Activated T-cell treated with anti-CD3 and anti-CD28 coated beads for 48 hours (primary cell): ENCODE measurements at places on chromosomes 1 and 21.

DNA sequence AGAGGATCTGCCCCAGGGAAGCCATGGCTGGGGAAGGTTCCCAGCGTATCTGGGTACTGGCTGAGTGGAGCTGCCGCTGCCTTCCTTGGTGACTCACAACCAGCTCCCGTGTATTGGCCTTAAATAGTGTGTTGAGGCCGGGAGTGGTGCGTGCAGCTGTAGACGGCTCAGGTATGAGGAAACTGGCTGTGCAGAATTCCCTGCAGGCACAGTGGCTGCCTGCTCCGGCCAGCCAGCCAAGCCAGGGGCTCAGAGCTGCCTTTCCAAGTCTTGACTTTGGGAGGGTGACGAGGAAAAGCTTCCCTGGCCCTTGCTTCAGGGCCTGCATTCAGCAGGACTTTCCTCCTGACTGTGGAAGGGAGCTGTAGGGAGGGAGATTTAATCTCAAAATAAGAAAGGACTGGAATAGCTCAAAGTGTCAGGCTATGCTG, at the start of gene VTCN1:
Gene VTCN1 (minus strand): TSS at position 97 of the 431 bp plus-strand sequence. CDS start 72 bp downstream, at position 25.
- DNase-seq = no peak

DNA sequence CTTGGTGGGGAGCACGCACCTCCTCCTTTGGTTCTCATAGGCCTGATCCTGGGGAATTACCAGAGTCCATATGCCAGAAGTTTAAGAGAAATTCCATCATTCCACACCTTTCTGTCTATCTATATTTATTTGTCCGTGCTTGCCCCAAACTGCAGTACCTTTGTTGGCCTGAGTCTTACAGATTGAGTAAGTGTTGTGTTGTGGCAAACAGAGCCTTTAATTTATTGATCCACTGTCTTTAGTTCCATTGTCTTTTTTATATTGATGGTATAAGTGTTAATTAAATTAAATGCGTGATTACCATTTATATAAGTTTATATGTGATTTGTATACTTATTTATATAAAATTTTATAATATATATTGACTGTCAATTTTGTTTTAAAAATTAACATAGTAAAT, 4.9 kb downstream of the SH3BGR start:
- no peak for DNase-seq

DNA sequence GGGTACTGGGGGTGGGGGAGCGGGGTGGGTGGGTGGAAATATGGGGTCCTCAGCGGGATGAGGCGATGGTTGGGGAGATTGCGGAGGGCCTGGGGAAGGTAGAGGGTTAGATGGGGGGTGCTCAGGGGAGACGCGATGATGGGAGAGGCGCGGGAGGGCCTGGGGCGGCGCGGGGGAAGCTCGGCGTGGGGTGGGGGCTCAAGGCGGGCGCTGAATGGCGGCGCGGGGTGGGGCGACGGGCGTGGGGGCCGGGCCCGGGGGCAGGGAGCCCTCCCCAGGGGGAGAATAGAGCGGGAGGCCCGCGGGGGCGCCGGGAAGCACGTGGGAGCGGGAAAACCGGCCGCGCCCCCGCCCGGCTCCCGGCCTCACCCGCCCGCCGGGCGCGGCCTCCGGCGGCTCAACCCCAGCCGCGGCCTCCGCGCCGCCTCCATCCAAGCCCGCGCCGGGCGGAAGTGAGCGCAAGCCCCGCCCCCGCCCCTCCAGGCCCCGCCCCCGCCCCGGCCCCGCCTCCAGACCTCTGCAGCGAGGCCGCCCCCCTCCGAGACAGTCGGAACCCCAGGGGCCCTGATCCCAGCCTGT, at the start of gene FAAP20:
Gene FAAP20 (minus strand): TSS at position 454 of the 579 bp plus-strand sequence. CDS start 23 bp downstream, at position 431.
- DNase-seq = peak; percentile 75

DNA sequence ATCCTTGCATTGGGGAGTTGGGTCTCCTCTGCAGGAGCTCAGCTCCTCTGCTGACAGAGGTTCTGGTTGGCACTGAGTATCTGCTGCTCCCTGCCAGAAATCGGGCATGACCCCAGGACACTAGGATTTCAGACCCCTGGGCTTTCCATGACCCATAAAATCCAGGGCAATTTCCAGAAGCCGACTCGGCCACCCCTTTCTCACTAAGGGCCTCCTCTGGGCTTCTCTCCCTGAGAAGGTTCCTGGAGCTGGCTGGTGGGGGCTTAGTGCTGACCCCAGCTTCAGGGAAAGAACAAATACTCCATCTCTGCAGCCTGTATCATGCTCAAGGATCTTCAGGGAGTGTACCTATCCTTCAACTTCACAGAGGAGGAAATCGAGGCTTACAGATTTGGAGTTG, 603.4 kb downstream of the PTPRU start:
- DNase-seq = no peak

- DNase-seq = no peak
These were observed 160.4 kb upstream of the AJAP1 start for GRCh38 chr1:4494027-4494426.

- no peak for DNase-seq
These were observed 21.5 kb upstream of the SPATC1L start for GRCh38 chr21:46205766-46206162.

DNA sequence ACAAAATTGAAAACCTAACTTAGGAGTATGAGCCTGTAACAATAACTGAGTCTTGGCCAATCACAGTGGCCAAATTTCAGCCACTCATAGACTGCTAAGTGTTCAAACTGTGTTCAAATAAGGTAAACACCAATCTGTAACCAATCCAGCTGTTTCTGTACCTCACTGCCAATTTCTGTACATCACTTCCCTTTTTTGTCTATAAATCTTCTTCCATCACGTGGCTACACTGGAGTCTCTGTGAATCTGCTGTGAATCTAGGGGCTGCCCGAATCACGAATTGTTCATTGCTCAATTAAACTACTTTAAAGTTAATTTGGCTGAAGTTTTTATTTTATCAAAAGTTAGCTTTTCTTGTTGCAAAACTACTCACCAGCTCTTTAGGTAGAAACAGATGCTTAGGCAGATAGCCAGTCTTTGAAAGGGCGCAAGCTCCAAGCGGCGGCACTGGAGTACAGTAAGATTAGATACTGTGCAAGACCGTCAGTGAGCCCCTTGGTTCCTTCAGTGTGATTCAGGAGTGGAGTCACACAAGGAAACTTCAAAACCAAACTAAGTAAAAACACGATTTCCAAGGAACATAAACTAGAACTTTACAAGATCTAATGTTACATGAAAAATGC, 43.2 kb upstream of the ADGRL2 start:
- DNase-seq = no peak

DNA sequence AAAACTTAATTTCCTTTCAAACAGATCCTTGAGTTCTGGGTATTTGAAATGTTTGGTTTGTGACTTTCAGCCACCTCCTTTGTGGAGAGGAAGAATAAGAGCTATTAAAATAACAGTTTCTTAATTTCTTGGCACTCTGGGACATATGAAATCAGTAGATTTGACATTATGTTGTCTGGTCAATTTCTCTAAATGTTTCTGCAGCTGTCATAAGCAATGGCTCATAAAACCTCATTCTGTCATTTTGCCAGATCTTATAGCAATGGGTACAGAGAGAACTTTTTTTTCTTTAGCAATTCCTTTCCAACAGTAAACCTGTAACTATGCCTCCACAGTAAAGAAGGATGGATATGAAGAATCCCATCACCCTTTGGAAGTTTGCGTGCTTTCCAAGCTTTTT, 52.6 kb downstream of the LAMC1 start:
- no peak for DNase-seq

- no peak for DNase-seq
These were observed 669.4 kb downstream of the SMYD3 start for GRCh38 chr1:245837718-245838117.

DNA sequence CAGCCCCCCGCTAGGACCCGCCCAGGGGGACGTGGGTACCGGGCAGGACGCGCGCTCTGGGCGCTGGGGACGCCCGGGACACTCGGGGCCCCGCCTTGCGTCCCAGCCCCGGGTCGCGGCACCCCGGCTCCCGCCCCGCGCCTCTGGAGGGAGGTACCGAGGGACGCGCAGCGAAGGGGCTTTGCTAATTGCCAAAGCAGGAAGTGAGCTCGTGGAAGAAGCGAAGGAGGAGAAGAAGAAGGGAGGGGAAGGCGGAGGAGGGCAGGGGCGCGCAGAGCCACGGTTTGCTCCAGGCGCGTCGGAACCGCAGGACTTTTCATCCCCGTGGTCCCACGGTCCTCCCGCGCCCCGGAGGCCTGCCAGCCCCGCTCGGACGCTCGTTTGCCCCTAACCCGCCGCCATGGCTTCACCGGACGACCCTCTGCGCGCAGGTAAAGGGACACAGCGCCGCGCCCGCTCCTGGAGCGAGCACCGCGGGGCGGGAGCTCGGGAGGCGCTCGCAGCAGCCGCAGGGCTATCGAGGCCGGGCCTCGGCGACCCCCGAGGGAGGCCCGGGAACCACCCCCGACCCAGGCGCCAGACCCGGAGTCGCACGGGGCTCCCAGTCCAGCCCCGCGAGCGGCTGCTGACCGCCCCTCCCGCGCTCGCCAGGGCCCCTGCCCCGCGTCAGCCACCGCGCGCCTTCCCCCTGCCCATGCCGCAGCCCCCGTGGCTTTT, 1.3 kb downstream of the EDARADD start:
- DNase-seq = peak; percentile 47

DNA sequence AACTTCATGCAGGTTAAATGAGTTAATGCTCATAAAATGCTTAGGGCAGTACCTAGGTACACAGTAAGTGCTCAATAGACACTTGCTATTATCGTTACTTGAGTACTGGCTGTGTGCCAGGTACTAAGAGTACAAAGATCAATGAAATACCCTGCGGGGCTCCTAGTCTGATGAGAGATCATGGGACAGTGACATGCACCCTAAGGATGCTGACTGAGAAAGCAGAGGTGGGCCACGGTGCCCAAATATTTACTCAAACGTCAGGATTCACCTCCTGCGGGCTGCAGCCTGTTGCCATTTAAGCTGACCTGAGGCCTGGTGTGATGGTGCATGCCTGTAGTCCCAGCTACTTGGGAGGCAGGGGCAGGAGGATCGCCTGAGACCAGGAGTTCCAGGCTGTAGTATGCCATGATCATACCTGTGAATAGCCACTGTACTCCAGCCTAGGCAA, 19.8 kb upstream of the LUZP1 start:
- no peak for DNase-seq

GRCh38 chr1:103267266-103267665, 158.9 kb upstream of the COL11A1 start:
- DNase-seq = no peak

GRCh38 chr1:8115769-8116167, 89.7 kb upstream of the ERRFI1 start:
- no peak for DNase-seq

DNA sequence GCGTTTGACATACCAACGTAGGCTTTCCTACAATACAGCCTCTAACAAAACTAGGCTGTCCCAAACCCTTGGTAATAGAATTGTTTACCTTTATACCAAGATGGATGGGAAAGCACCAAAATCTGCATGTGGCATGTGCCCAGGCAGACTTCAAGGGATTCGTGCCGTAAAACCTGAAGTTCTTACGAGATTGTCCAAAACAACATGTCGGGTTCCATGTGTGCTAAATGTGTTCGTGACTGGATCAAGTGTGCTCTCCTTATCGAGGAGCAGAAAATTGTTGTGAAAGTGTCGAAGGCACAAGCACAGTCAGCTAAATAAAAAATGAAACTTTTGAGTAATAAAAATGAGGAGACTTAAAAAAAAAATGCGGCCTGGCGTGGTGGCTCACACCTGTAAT, 5.1 kb downstream of the RPS27 start:
- no peak for DNase-seq

DNA sequence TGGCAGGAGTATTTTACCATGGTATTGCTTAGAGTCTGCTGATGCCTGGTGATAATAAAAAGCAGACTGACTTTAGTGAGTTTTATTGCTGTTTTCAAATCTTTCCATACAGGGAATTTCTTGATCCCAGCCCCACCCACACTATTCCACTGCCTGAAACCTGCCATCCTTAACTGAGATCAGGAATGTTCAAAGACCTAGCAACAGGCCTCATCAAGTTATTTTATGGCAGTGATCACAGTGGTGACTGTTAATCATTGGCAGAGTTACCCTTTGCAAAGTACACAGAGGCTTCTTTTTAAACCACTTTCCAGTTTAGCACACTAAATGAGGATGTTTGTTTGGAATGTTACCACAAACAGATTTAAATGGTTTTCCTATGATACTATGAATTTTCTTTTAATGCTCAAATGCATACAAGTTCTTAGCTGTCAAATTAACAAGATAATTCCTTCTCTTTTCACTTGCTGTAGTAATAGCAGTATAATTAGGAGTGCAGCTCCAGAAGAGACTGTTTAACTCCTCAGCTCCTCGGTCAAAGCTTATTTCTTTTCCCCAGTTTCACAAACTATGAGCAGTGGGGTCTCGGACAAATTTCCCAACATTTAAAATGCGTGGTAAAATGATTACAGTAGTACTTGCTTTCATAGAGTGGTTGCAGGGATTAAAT, 69.9 kb upstream of the USP25 start:
- DNase-seq = no peak

DNA sequence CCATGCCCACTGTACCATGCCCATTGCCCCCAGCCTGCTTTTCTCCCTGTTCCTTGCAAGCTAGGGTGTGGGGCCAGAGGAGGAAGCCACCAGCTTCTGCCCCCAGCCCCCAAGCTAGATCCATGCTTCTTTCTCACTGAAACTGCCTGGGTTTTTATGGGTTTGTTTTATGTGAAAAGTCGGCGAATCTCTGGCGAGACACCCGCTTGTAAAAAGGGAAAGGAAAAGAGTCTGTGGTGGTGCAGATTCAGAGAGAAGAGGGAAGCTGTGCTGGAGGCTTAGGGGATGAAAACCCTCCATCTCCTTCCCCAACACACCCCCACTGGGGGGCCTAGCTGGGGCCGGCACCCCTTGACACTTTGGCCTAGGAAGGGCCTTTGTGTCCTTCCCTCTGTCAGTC, 26.2 kb downstream of the GRHL3 start:
- no peak for DNase-seq

DNA sequence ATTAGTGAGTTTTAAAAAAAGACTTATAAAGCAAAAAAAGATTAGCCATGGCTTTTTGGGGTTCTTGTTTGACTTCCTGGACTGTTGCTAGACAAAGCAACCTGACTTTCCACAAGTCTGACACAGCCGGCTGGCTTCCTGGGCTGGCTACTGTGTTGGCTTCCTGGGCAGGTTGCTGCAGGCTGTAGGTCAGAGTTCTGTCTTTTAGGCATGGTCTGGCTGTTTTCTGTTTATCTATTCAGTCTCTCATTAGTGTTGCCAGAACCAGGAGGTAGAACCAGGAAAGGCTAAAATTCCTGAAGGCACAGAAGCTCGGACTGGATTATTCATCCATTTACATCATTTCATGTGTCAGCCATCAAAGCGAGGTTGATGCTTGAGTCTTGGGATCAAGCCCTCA, 88.6 kb upstream of the SLC35F3 start:
- no peak for DNase-seq

DNA sequence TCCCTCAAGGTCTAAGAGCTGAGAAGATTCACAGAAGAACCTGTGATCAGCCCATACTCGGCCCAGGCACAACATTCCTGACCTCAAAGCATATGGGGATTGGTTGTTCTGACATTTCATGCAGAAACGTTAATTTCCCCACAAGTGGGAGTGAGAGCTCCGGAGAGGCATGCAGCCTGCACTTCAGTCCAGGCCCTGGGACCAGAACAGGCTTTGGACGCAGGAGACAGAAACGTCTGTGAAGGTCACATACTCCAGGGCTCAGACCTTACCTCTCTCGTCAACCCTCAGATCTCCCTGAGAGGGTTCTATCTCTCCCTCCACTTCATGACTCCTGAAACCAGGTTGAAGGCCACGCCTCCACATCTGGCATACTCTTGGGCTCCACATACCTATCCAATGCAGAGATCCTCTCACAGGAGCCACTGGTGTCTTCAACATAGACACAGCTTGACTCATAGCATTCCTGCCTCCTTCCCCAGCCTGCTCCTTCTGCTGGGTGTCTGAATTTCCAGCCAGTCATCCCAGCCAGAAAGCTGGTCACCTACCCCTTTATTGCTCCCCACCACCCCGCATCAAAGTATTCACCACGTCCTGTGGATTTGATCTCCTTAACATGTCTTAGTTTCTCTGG, 149.2 kb downstream of the OMA1 start:
- DNase-seq = no peak
